ENCODE measurements at places on chromosomes 7 and 10.
A peak's percentile ranks its signal among the peaks of the same experiment; 100 is the strongest.

GRCh38 chr7:137328373-137329120 lies 15.0 kb downstream of the PTN start:
- peak; percentile 76 for DNase-seq

DNA sequence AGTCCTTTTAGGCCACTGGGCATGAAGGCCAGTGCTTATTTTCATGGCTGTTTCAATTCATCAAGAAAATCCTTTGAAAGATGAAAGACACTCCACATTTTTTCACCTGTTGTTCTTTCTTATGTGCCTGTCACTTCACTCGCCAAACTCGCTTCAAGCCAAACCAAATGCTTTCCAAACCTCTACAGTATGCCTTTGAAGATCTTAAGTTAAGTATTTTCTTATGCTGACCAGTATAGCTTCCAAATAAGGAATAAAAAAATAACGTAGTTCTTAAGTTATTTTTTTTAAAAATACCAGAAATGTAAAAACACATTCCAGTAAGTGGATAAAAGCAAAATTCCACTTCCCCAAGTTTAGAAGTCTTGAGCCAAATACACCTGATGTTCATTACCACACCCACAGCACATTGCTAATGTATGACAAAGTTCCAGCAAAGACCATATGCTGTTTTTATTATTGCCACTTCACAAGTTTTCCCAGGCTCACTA lies 186.1 kb downstream of the MTERF1 start:
- DNase-seq: no peak

DNA sequence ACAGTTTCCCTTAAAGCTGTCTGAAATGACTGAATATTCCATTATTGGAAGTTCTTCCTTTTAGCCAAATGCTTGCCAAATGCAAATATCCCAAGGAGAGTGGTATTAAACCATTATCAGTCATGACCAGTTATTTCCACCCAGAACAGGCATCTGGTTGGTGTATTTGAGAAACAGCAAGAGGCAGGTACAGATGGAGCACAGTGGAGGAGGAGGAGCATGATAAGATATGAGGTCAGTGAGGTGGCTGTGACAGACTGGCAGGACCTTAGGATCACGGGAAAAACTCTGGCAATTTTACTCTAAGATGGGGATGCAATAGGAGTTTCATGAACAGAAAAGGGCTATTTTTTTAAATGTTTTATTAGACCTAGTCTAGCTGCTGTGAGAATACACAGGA lies 6.4 kb downstream of the HEPACAM2 start:
- no peak for DNase-seq

GRCh38 chr7:82442492-82443035 lies 1.0 kb downstream of the CACNA2D1 start:
- DNase-seq: peak; percentile 65

GRCh38 chr10:77989081-77989724 lies 40.1 kb downstream of the POLR3A start:
- DNase-seq: no peak

DNA sequence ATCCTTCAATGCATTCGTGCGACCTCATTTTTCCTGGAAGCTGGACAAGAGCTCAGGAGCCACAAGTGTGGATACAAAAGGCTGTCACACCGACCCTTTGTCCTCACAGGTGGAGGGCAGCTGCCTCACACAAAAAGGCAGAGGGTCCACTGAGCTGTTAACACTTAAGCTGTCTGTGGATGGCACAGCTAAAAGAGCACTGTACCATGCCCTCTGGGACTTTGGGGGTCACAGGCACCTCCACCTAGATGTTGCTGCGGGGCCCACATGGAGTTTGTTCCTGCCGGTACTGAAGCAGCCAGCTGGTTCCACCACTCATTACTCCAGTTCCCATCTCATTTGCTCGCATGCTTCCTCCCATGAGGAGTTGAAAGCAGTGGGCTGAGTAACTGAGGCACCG lies 57.0 kb downstream of the STRA8 start:
- no peak for DNase-seq

DNA sequence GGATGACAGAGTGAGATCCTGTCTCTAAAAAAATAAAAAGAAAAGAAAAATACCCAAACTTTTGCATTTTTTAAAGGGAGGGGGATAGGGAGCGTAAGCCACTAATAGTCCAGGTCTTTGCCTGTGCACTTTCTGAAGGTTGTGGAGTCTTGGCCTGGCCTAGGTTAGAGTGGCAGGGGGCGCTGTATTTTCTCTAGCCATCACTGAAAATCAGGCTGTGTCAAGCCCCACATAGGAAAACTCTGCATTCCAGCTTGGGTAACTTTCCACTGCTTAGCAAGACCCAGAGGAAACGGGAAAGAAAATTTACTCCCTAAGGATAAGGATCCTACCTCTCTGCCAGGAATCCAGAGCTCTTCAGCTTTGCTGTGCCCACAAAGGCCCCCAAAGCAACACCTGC lies 10.5 kb upstream of the PAX4 start:
- DNase-seq: no peak

- no peak for DNase-seq
Measured at GRCh38 chr7:138773817-138774216, 24.0 kb upstream of the TMEM213 start.

- no peak for DNase-seq
Measured at GRCh38 chr10:35236739-35237138, 99.6 kb upstream of the CCNY start.

- no peak for DNase-seq
Measured at GRCh38 chr7:22718200-22718711, 8.7 kb upstream of the IL6 start.

DNA sequence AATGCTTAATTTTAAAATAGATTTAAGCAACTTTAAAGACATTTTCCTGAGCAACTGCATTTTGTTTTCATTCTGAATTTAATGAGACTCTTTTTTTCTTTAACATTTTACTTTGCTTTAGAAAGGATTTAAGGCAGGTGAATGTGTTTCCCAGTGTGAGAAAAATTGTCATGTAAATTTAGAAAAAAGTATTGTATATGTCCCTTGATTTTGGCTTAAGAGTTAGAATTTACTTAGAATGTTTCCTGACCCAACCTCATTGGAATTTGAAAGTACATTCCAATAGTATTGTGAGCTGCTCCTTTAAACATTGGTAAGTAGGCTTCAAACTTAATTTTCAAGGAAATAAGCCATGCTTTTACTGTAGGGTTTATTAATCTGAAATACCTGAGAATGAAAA lies 110.2 kb downstream of the PTEN start:
- no peak for DNase-seq

DNA sequence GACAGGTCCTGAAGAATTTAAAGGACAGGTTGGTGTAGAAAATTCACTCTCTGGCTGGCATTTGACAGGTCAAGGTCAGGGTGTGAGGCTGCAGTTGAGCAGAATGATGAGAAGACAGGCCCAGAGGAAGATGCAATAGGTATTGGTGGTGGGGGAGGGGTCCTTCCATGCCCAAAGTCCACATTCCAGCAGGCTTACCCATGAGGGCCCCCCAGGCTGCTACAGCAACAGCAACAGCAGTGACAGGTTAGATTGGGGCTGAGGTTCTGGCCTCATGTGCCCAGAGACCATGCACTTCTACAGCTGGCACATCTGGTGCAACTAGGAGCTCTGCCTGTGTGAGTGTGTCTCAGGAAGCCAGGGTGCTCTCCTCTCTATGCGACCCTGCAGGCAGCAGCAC lies 223.5 kb upstream of the GHITM start:
- no peak for DNase-seq

- no peak for DNase-seq
Measured at GRCh38 chr7:18308938-18309337, 186.6 kb upstream of the HDAC9 start.

DNA sequence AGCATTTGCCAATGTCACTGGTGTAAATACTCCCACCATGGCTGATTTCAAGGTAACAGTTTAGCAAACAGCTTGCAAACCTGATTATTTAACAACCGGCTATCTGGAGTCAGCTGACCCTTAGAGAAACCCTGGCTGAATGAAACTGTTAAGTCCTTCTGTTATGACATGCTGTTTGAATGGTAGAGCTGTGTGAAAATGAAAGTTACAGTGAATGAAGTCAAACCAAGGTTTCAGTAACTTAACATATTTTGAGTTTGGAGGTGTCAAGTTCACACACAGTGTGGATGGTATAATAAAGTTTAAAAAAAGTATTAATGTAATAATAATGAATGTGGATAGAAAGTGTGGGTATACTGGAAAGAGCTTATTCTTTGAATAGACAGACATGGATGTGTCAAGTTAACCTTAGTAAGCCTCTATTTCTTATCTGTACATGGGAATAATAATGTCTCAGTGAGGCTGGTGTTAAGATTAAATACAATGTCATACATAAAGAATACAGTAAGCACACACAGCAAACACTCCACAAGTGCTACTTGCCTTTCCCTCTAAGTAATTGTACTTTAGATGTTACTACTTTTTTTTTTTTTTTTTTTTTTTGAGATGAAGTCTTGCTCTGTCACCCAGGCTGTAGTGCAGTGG lies 150.4 kb downstream of the TAX1BP1 start:
- no peak for DNase-seq

GRCh38 chr10:126979311-126979710 lies 74.1 kb downstream of the DOCK1 start:
- no peak for DNase-seq

Measured in DMS79 treated with DMSO at 0.1 percent for 48 hours (cell line).